ENCODE measurements at places on chromosomes 2 and 18.

DNA sequence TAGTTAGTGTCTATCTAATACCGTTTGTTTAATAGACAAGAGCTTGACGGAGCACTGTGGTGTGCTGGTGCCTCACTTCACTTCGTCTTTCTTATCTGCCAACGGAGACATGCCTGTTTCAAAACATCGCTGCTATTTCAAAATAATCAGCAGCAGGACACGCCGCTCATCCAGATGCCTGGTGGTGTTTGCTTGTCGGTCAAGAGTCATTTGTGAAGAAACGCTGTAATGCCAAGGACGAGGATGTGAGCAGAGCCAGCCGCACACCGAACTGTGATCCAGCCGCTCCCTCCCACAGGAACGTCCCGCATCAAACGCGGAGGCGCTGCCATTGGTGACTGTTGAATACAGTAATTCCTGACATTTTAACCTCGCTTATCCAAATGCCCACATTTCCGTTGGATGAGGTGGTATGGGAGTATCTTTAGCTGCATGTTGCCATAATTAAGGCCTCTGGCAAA is 432.4 kb downstream of the FBXO15 start:
- DNase-seq = no peak

DNA sequence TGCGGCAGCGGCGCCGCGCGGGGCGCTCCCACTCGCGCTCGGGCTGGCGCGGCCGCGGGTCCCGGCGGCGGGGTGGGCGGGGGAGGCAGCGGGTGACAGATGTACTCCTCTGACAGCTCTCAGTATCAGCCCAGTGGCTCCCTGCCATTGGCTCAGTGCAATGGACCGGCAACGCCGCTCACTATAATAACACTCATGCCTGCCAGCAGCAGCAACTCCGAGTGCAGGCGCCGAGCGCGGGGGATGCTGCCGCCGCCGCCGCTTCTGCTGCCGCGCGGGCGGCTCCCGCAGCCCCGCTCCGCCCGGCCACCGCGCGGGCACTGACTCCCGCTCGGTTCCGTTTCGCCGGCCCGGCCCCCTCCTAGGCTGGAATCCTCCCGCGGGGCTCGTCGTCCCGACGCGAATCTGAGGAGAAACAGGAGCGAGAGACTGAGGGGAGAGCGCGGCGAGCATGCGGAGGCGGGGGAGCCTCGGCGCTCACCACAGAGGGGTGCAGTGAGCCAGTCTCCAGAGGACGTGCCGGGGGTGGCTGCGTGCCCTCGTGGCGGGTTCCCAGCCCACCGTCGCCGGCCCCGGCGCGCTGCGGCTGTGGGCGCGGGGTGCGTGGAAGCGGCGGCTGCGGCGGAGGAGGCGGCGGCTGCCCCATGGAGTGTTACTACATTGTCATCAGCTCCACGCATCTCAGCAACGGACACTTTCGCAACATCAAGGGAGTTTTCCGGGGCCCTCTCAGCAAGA is at the start of gene ZNF804A:
Gene ZNF804A, plus strand, starts transcription at position 214 of the 738 bp plus-strand sequence. Its CDS starts 431 bp downstream, at position 645.
- no peak for DNase-seq

DNA sequence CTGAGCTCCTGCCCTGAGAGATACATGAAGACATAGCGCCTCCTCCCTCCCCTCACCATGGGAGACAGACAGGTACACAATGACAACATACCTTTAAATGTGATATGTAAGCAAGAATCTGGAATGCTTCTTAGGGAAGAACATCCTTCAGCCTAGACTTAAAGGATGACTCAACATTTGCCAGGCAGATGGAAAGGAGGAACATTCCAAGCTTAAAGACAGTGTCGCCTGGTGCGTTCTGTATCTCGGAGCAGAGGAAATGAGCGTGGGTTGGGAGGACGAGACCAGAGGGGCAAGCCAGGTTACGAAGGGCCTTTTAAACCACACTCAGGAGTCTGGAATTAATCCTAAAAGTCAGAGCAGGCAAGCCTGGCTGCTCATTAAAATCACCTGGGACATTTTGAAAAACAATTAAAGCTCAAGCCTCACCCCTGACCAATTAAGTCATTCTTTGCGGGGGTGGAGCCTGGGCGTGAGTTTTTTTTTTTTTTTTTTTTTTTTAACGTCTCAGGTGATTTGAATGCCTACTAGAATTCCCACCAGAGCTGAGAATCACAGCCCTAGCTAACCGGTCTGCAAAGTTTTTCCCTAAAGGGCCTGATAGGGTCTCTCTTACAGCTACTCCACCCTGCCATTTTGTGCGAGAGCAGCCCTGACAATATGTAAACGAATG is 131.2 kb upstream of the SEC11C start:
- DNase-seq = no peak

DNA sequence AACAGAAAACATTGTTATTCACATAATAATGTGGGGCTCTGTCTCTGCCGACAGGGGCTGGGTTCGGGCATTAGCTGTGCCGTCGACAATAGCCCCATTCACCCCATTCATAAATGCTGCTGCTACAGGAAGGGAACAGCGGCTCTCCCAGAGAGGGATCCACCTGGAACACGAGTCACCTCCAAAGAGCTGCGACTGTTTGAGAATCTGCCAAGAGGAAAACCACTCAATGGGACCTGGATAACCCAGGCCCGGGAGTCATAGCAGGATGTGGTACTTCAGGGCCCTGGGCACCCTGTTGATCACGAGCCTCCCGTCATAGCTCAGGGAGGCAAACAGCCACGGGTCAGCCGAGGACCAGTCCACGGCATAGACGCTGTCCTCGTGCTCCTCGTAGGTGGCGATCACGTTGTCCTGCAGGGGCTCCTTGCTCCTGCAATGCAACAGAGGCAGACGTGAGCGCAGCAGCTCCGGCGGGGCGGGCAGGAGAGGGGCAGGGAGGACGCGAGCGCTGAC is 188.5 kb downstream of the EIPR1 start:
- no peak for DNase-seq

DNA sequence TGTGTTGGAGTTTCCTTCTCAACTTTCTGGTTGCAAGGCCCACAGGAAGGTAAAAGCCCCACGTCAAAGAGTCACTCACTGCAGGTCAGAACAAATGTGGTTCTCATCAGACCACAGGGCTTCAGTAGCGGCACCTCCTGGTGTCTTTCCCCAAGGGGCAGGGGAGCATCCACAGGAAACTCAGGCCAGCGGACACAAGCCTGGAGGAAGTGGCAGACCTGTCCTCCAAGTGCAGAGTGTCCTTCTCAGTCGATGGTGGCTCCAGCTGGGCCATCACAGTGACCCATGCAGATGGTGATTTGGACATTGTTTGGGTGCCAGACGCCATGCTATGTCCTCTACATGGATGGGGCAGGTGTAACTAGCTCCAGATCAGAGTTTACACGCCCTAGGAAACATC is 84.9 kb downstream of the ACKR3 start:
- DNase-seq = no peak

DNA sequence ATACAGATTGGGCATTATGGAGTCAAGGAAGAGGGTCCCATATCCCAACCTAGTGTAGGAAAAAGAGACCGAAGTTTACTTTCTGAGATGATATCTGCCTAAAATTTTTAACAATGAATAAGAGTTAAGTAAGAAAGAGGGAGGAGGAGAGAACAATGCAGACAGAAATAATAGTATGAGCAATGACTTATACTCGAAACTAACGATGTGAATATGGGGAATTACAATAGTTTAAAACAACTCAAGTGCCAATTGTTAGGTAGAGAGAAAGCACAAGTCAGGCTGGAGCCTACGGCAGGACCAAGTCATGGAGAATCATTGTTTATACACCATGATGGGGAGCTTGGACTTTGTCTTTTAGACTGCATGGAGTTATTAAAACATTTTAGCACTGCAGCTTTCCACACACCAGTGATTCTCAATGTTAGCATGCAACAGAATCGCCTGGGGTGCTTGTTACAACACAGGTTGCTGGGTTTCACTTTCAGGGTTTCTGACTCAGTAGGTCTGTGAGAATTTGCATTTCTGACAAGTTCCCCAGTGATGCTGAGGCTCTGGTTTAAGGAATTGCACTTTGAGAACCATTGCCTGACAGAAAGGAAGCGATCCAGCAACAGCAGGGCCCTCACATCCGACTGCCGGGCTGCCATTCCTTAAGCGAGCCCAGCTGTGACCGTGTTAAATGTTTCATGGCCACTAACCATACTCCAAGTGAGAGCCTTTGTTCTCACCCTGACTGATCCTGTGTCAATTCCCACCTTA is 511.2 kb downstream of the DCDC2C start:
- no peak for DNase-seq

DNA sequence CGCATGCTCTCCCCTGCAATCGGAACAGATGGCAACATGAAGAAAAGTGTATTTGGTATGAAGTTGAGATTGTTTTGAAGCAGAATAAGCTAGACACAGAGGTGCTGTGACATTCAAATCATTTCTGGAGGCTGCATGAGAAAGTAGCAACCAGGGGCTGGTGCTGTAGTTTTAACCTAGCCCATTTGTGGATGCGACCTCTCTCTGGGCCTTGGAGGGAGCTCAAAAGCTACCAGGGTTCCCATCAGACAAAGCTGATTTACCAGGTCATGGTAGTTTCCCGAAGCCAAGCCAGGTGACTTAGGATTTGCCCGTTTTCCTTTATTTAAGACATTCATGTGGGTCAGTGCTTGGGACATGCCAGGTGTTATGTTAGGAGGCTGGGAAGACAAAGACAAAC is 77.5 kb downstream of the CIB4 start:
- DNase-seq = no peak

DNA sequence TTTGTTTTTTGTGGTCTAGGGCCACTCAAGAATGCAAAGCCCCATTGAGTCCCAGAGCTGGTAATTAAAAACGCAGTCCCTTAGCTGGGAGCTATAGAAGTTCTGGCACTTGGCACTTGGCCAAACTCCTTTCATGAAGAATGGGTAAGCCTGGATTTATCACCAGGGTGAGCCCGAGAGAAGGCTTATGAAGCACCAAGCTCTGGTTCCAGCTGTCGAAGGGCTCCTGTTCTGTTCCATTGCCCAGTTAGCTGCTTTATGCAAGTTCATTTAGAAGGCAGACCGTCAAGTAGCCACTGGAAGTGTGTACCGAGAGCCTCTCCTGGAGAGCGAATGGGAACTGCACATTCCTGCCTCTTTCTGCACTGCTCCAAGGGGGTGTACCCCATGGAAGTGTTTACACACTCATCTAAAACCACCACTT is 14.2 kb downstream of the ECEL1 start:
- no peak for DNase-seq

DNA sequence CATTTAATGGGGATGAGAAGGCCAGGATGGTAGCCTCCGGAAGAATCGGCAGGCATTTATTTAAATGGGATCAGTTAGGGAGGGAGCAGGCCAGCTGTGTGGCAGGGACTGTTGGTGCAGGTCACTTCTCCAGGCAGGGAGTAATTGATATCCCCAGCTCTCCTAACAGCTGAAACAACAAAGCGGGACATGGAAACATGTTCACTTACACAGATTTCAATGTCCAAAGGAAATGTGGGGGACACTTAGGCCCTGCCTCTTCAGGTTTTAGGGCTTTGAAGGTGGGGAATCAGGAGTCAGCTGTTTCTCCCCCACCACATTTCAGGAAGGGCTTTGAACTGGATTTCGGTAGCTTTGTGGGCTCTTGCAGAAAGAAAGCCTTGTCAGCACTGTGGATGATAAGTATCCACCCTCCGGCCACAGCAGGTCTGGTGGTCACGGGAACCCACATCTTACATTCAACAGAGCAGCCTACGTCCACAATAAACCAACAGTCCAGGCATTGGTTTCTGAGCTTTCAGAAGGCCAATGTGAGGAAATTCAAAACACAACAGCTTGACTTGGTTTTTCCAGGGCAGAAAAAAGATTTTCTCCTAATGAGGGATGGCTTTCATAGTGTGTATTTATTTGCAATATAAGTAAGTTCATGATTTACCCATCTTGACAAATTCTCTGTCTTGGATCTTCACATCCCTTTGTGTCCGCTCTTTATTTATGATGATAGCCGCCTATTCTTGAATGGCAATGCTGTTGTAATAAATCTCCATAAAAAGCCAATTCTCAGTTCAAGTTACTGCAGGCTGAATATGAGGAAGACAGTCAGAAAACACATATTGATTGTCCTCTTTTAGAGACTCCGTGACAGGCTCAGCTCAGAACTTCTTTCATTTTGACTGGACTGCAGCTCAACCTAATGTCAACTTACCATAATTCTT is 96.6 kb upstream of the NRP2 start:
- no peak for DNase-seq

DNA sequence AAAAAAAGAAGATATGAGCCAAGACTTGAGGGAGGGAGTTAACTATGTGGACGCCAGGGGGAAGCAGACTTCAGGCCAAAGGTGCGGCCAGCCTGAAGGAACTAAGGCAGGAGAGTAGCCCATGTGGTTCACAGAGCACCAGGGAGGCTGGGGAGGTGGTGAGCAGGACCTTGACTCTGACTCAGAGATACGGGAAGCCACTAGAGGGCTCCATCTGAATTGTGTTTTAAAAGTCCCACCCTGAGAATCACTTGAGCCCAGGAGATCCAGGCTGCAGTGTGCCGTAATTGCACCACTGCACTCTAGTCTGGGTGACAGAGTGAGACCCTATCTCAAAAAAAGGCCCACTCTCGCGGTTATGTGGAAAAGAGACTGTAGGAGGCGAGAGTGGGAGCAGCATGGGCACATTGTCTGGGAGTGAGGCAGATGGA is 12.3 kb downstream of the CEP192 start:
- peak; percentile 67 for DNase-seq

- DNase-seq = no peak
Measured at GRCh38 chr2:10086950-10087349, 6.7 kb upstream of the CYS1 start.

- no peak for DNase-seq
Measured at GRCh38 chr18:75346671-75347070, 80.8 kb downstream of the SMIM21 start.

DNA sequence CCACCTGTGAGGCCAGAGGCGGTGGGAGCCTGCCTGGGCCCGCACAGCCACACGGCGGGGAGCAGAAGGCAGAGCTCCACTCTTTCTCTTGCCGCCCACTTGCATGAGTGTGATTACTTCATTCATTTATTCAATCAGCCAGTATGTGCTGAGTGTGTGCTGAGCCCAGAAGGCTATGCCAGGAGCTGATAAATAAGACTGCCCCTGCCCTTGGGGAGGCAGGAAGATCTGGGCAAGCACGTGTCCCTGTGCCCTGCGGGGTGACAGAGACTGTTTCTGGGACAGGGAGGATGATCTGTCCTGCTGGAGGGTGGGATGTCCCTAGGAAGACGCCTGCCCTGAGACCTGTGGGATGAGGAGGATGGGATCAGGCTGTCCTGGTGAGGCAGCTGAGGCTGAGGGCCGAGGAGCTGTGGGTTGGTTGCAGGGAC is 250.8 kb downstream of the DYSF start:
- no peak for DNase-seq

GRCh38 chr2:88564402-88564801 is 62.9 kb downstream of the EIF2AK3 start:
- DNase-seq = no peak

DNA sequence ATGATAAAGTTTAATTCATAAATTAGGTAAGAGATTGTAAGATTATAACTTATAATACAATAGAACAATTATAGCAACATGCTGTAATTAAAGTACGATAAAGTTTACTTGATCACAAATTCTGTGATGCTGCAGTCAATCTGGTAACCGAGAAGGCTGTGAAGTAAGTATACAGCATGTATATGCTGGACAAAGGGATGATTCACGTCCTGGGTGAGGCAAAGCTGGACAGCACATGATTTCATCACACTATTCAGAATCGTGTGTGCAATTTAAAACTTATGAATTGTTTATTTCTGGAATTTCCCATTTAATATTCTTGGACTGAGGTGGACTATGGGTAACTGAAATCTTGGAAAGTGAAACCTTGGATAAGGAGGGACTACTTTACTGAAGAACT is 522.2 kb upstream of the CNTNAP5 start:
- no peak for DNase-seq

- no peak for DNase-seq
Measured at GRCh38 chr2:152508446-152508845, 173.5 kb downstream of the FMNL2 start.

All from hematopoietic multipotent progenitor cell (in vitro differentiated cells).